ENCODE measurements at places on chromosomes 1 and 21.

- DNase-seq: no peak
These were observed 360.6 kb upstream of the USP24 start for GRCh38 chr1:55575571-55576279.

- DNase-seq: no peak
These were observed 23.5 kb upstream of the SARS1 start for GRCh38 chr1:109190189-109190588.

DNA sequence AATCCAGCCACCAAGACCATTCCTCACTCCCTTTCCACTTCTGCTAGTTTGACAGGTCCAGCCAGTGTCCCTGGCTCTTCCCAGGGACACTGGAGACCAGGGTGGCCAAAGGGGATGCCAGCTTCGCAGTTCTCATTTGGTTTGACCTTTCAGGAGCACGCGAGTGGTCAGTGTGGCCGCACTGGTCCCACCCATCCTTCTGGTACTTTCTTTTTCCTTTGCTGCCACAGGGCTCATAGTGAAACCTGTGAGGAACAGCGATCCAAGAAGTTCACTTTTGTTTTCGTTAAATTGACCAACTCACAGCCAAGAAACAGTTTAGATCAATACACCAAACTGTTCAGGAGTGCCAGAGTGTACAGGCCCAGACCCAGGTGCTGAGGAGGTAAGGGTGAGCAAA is 14.4 kb upstream of the EVA1B start:
- DNase-seq: no peak

- no peak for DNase-seq
These were observed 272.4 kb downstream of the TPR start for GRCh38 chr1:186102547-186103148.

DNA sequence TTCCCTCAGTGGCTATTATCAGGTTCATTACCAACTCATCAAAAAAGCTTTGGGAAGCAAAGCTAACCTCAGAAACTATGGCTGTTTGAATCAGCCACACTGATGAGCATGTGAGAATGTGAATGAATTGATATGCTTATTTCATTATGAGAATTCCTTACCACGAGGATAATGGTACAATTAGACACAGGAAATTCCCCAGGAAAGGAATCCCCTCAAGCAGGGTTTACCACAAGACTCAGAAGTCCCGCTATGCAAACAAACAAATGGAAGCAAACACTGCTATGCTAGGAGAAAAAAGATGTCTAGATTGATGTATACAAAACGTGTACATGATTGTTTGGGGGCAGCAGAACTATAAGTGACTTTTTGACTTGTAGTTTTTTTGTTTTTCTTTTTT is 205.0 kb downstream of the HMCN1 start:
- no peak for DNase-seq

DNA sequence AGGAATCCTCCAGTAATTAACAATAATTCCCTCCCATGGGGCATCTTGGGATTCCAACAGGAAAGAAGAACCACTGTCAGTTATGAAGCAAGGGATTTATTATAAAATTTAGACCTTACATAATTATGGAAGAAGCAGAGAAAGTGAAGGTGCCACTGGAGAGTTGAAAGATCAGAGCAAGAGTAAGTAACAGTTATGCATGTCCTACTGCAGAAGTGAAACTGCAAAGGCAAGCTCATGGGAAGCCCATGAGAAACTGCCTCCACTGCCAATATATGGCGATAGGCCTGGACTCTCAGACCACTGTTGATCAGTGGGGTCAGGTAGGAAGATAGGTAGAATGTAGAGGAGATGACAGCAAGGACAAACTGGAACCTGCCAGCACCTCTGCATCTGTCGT is 123.6 kb upstream of the ZNF648 start:
- no peak for DNase-seq

DNA sequence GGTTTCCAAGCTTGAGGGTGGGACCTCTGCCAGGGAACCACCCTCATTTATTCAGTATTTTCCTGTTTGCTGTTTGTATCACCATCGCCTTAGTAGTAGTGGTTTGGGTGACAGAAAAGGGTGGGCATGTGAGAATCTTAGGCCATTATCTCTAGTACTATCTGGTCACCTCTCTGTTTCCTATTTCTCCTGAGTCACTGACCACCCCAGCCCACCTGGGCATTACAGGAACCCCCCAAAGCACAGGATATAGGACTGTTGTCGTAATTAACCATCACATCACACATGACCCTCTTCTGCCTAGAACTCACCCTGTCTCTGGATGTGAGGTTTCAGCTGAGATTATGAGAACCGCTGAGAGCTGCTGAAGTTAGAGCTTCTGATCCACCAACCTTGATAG is 60.4 kb downstream of the IL23R start:
- DNase-seq: no peak

GRCh38 chr1:16076031-16076864 is 2.8 kb upstream of the FAM131C start:
- DNase-seq: no peak

GRCh38 chr1:198986036-198986435 is 347.2 kb downstream of the PTPRC start:
- no peak for DNase-seq

- no peak for DNase-seq
These were observed 56.5 kb downstream of the WLS start for GRCh38 chr1:68175621-68176398.

DNA sequence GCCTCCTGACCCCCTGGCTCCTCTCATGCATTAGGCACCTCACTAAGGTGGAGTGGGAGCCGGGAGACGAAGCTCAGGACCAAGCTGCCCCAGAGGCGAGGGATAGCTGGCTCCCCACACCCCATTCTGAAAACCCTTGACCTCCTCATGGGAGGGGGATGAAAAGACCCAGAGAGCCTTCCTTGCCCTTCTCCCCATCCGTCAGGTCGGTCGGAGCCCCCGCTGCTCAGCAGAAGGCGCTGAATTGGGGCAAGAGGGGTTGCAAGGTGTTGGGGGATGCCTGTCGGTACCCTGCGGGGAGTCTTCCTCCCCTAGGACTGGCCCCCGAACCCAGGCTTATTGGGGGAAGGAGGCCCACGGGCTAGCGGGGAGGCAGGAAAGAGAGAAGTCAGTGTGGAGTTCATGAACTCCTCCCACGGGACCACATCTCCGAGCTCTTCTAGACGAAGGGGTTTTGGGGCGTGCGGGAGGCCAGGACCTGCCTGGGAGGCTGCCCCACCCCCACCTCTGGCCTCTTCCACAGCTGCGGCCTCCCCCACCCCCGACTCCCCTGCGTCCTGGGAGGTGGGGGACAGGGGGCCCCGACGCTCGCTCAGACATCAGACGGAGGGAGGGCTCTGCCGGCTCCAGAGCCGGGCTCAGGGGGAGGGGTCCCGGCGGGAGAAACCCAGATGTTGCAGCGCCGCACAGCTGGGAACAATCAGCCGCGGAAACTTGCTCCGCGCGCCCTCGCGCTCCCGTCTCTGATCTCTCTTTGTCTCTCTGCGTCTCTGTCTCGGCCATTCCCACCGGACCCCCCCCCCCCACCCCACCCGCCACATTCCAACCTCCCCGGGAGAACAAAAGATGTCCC is 719 bp downstream of the MFAP2 start:
- DNase-seq: no peak

DNA sequence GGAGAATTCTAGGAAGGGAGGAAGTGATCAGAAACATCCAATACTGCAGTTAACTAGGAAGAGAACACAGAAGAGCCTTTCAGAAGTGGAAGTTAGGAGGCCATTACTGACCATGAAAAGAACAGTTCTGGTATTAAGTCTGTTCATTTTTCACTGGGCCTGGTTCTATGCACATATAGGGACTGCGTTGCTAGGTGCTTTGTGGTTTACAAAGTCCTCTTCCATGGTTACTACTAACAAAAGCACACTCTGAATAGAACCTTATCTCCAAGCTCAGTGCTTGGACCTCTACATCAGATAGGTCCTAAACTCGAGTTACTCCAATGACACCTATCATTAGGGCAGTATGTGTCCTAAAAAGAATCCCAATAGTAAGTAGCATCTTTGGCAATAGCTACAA is 75.4 kb downstream of the RPAP2 start:
- DNase-seq: no peak

- DNase-seq: no peak
These were observed 125.3 kb downstream of the LTN1 start for GRCh38 chr21:28867401-28867800.

DNA sequence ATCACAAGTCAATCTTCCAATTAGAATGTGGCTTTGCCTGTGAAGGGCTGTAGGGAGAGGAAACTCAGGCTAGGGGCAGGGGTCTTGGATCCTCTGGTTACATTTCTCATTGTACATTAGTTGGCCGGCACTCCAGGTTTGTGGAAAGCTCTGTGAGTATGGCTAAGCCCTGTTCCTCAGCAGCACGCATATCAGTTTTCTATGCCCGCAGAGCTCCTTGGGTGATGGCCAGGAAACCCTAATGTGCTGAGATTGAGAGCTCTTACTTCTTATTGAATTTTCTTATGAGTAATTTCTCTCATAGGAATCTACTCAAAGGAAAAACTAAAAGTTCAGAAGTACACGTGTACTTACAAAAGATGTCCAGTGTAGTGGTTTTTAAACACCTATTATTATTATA is 30.7 kb upstream of the STMN1 start:
- no peak for DNase-seq

- DNase-seq: no peak
These were observed 114.4 kb downstream of the CLEC20A start for GRCh38 chr1:178382372-178382771.

DNA sequence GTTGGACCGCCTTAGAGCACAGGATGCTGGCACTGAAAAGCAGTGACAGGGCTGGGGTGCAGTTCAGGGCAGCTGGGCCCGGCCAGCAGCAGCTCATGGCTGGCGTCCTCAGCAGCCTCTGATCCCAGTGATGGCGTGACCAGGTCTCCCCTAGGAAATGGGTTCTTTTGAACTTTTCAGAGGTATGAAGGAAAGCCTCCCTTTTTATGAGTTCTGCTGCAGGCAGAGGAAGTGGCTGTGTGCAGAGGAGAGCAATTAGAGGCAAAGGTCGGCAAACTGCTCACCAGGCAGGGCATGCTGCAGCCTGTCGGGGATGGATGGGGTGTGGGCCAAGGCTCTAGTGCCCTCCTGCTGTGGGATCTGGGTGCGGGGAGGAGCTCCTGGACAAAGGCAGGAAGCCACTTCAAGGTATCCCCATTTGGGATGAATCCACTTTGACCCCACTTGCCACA is 45.6 kb upstream of the RAB4A start:
- DNase-seq: no peak

- DNase-seq: no peak
These were observed 39.1 kb downstream of the DISC1 start for GRCh38 chr1:231665726-231666125.

- DNase-seq: no peak
These were observed 204.5 kb downstream of the TTLL7 start for GRCh38 chr1:83794384-83794783.

DNA sequence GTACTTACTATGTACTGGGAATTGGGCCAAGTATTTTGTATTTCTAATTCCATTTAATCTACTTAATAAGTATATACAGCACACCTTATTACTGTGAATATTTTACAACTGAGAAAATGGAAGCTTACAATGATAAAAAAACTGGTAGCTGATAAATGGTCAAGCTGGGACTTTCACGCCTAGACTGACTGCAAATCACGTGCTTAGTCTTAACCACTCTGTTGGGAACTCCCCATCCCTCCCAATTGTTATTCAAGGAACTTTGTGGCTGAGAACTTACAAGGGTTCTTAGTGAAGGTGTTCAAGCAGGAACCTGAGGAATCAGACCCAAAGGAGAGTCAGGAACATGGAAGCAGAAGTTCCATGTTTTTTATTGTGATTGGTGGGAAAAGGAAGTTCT is 26.9 kb downstream of the CD84 start:
- no peak for DNase-seq

DNA sequence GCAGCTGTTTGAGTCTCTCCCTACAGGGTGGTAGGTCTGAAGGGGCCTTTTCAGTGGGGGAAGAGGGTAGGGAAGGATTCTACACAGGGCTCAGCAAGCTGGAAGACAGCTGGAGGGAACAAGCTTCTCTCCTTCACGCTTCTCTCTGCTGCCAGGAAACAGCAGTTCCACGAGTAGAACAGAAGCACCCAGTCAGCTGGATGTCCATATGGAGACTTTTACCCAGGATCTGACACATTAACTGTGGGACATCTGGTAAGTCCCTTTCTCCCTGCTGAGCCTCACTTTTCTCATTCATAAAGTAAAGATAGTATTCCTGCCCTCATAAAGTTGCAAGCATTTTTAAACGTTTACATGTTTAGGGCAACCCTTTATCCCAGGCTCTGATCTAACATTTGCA is 280.3 kb downstream of the OMA1 start:
- DNase-seq: no peak

DNA sequence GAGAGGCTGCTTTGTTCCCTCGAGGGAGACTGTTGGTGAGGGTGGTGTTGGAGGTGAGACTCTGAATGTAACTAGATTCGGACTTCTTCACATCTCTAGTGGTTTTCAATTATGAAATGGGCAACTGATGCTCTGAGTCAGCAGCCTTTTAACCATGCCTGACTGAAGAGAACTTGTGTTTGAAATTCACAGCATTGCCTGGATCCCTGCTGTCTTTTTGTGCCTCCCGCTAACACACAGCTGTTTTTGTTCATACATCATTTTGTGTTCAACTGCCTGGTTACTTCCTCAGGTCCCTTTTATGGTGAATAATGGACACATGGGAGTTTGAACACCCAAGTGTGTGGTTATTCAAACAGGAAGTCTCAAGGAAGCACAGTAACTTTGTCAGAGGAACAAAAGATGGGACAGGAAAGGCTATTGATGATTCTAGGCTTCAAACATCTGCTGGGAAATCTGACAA is 16.8 kb downstream of the LAMC1 start:
- no peak for DNase-seq

DNA sequence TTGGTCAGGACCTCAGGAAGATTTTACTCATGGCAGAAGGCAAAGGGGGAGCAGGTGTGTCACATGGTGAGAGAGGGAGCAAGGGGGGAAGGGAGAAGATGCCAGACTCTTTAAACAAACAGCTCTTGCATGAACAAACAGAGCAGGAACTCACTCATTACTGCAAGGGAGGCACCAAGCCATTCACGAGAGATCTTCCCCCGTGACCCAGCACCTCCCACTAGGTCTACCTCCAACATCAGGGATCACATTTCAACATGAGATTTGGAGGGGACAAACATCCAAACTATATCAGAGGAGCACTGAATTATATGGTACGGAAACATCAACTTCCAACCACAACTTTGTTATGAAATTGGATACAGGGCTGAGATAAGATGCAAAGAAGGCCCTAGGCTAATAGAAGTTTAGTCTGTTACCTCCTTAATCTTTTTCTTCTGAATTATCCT is 164.9 kb downstream of the ST6GALNAC3 start:
- no peak for DNase-seq

GRCh38 chr1:192153276-192153675 is 5.0 kb upstream of the RGS18 start:
- no peak for DNase-seq

Measured in stimulated activated CD8-positive, alpha-beta memory T cell treated with anti-CD3 and anti-CD28 coated beads, Interleukin-12 subunit alpha, Interleukin-12 subunit beta, amount 100 ng/mL, for 4 hours (primary cell).